Osteoblast (primary cell): ENCODE measurements at places on chromosomes 11 and 22. TPM values are rescaled to one million over a fixed set of nuclear protein-coding genes. Genes with fewer than 3 reads are reported as not detected.
A peak's percentile ranks its signal among the peaks of the same experiment; 100 is the strongest.

The TMEM121B gene
- total RNA-seq: under 0.01 TPM in 1 of 2 replicates, not detected in the other

The CLMP gene
- 174 and 210 TPM in 2 replicates for total RNA-seq

The DEFB131B gene
- not detected in 2 replicates for total RNA-seq

The SLC22A8 gene
- total RNA-seq: not detected in 2 replicates

The OR2D2 gene
- total RNA-seq: 0.36 and 0.88 TPM in 2 replicates

The ENDOD1 gene
- 43.0 and 44.2 TPM in 2 replicates for total RNA-seq

The NAV2 gene
- total RNA-seq: 8.7 and 12.4 TPM in 2 replicates

The OR52E2 gene
- total RNA-seq: not detected in 2 replicates

The OR8D4 gene
- under 0.01 TPM in 2 replicates for total RNA-seq

- DNase-seq: peak; percentile 29
Measured at GRCh38 chr11:40338739-40339138, 1120.7 kb downstream of the LRRC4C start.

DNA sequence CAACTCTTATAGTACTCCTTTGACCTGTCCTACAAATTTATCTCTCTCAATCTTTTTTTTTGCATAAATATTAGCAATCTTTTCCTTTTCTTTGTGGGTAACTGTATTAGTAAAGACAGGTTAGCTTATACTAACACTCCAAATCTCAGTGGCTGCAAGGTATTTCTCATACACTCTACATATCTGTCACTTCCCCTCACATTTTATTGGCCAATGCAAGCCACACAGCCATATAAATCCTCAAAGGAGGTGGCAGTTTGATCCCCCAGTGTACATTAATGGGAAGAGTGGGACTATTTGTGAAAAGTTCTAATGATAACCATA lies 42.6 kb upstream of the EED start:
- no peak for DNase-seq

DNA sequence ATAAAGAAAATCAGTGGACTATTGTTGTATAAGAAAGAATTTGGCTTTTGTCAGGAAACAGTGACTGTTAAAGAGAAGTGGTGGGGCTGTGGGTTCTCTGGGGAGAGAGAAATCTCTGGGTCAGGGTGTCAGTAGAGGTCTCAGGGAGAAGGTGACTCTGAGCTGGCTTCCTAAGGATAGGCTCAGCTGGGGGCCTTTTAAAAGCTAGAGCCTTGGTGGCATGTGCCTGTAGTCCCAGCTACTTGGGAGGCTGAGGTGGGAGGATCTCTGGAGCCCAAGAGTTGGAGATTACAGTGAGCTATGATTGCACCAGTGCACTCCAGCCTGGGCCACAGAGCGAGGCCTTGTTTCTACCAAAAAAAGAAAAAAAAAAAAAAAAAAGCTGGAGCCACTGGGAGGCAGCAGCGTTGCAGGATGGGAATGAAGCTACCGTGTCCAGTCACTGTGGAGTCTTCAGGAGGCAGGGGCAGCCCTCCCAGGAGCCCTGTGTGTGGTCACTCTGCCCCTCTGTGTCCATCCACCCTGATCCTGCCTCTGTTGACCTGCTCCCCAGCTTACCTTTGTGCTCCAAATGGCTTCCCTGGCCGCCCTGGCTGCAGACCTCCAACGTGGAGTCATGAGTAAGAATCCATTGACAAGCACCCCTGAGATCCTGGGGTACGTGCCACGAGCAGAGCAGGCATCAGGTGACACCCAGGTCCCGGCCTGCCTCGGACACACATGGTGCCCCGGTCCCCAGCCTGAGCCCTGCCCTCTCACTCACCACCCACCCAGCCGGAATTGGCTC lies 5.4 kb upstream of the MIF start:
- DNase-seq: peak; percentile 92

GRCh38 chr22:28864878-28865596 lies 18.3 kb upstream of the ZNRF3 start:
- DNase-seq: no peak

- peak; percentile 47 for DNase-seq
Measured at GRCh38 chr11:57332694-57333440, 2.8 kb downstream of the SSRP1 start.

GRCh38 chr11:122105044-122105758 lies 10.8 kb downstream of the BLID start:
- no peak for DNase-seq

DNA sequence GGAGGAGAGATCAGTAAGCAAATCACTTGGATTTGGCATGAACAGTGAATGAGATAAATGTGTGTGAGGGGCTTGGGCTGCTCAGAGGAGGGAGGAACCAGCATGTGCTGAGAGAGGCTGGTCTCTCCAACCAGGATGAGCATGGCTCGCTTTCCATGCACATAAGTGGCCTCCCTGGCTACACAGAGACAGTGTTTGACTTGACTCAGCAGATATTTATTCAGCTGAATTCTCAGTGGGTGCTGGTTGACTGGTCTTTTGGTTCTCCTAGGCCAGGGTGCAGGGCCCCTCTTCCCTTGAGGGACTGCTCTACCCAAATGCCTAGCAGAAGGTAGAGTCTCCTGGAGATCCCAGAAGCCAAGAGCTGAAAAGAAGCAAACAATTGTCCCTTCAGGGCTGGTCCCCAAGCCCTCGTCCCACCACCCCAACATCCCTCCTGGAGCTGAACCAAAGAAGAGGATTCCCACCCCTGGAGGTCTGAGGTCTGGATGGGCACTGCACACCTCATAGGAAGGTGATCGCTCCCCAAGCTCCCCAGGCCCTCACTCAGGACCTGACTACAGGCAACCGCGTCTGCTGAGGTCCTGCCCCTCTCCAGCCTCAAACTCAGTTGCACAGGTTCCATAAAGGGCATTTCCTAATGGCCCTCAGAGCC lies 3.3 kb upstream of the TRIM29 start:
- DNase-seq: no peak

DNA sequence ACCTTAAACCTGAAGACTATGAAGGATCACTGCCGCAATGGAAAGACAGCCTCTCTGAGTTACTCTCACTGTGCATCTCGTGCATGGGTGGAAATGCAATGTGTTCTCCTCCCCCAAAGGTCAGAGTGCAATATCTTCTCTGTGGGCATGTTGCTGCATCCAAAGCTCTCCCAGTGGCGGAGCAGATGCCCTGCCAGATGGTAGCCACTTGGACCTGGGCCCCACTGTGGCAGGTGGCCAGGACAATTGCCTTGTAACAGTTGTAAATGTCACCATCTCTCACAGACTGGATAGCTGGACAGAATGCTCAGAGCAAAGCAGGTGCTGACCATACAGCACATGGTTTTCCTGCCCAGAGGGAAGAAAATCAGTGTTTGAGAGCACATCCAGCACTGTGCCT lies 542.0 kb downstream of the FAM181B start:
- DNase-seq: no peak

DNA sequence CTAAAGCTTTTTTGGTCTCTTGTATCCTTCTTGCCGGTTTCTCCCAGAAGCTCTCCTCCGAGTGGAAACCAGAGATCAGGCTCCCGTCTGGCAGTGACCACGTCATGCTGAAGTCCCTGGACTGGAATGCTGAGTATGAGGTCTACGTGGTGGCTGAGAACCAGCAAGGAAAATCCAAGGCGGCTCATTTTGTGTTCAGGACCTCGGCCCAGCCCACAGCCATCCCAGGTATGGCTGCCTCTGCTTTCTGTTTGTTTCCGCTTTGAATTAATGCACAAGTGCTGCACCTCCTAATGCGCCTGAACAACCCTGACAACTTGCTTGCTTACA lies 54.3 kb upstream of the TTC12 start:
- no peak for DNase-seq

DNA sequence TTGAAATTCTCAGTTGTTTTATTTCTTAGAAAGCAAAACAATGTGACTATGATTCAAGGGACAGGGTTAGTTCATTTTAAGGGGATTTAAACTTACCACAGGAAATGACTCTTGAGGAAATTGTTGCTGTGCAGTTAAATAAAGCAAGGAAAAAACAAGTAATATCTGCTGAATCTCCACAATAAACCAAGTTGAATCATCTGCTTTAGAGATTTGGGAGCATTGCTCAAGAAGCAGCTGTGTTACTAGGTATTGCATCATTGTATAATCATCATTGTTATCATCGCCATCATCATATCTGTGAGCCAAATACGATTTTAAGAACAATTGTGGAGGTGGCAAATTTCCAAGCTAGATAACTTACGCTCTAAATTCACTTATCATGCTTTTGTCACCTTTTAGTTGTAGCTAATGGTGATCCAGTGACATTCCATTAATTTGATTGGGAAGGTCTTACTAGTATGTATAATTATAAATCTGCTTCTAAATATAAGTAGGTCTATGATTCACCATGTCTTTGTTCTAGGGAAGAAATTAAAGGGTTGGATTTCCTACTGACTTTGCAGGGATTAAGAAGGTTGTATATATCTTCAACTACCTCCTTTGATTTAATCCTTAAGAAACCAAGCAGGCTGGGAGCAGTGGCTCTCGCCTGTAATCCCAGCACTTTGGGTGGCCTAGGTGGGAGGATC lies 19.9 kb downstream of the MMP10 start:
- peak; percentile 95 for DNase-seq

DNA sequence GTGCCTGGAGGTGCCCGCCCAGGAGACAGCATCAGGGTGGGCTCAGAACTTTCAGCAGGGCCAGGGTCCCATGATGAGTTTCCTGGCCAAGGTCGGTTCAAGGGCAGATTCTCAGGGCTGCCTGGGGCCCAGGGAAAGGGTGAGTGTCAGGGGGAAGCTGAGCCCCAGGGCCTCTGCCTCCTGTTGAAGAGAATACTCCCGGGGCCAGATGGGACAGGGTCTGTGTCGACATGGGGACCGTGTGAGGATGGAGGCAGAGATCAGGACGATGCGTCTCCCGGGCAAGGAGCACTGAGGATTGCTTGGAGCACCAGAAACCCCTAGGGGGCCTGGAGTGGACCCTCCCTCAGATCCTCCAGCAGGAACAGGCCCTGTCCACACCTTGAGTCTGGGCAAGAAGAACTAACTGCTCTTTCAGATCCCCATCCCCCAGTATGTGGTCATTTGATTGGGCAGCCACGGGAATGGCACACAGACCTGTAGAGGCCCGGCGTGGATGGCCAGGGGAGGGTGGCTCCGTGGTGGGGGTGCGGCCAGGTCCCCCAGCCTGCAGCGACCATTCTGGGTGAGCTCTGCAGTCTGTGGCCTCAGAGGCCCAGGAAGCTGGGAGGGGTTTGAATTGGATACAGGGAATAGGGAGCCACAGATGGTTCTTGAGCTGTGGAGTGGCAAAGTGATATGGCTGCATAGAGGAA lies 1078.7 kb downstream of the BRD1 start:
- DNase-seq: peak; percentile 73

- DNase-seq: no peak
Measured at GRCh38 chr22:46391486-46392136, 56.1 kb downstream of the TRMU start.

- peak; percentile 68 for DNase-seq
Measured at GRCh38 chr11:75826461-75827230, 11.6 kb downstream of the UVRAG start.

DNA sequence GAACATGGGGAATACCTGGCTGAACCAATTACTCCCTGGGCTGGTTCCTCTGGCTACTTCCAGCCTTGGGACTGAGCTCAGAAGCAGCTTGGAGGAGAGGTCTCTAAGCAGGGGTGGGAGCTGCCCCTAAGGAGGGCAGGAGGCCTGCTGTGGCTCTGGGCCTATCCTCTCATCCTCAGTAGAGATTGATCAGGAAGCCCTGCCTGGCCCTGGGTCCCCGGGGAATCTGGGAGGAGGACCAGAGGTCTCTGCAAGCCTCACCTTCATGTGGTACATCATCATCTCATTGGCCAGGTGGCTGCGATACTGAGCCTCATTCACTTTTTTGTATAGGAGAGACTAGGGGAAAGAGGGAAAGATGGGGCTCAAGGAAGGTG lies 91.1 kb downstream of the PDE2A start:
- peak; percentile 81 for DNase-seq

DNA sequence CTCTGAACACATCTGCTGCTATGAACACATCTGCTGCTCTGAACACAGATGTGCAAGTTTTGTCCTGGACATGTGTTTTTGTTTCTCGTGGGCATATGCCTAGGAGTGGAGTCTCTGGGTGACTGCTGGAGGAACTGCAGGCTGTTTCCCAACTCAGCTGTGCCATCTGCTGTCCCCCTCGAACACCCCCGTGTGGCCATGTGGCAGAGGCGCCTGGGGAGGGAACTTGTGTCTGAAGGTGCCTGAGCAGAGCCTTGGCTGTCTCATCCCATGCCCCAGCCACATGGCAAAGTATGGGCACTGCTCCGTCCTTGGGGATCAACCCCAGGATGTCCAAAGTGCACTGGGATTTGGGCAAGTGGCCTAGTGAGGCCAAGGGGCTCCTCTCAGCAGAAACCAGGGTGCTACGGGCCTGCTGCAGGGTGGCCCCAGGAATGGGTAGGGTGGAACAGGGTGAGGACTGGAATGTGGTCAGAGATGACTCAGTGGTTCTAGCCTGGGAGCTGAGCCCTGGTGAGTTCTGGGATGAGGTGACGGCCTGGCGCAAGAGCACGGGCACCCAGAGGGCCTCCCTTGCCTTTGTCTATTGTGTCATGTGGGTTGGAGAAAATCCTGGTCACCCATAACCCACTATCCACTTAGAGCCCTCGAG lies 14.7 kb downstream of the GATD1 start:
- DNase-seq: peak; percentile 99

- DNase-seq: no peak
Measured at GRCh38 chr11:60987577-60988277, 16.2 kb downstream of the CD6 start.

DNA sequence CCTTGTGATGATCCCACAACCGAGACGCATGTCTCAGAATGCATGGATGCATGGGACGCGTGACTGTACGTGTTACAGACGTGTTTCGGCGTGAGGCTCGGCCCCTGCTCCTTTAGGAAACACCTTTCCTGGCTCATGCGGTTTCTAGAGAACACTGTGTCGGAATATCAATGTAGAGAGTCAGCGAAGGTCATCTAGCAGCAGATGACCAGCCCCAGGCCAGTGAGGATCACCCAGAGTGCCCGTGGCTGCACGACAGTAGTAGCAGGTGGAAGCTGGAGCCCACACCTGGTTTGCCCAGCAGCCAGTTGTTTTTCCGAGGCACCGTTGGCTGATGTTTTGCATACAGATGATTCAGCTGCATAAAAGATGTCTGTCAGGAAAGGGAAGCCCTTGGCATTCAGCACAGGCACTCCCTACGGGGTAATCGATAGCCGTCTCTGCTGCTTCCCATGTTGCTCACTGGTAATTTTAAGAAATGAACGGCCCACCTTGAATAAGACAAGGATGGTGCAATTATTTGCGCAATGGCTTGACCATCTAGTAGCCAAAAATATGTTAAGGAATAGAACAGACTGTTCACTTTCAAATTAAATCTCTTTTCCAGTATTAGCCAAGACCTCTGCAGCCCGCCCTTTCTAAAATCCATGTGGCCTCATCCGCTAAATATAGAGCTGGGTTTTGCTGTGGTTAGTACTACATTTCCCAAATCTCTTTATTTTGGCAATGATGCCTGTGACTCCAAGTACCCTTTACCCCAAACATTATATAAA lies 1.1 kb upstream of the CLTCL1 start:
- DNase-seq: no peak

GRCh38 chr11:26896719-26897118 lies 97.2 kb upstream of the FIBIN start:
- DNase-seq: no peak

- DNase-seq: no peak
Measured at GRCh38 chr11:95359756-95360155, 128.8 kb upstream of the SESN3 start.
